DMS79 (cell line): ENCODE measurements at places on chromosomes 11 and 22.

DNA sequence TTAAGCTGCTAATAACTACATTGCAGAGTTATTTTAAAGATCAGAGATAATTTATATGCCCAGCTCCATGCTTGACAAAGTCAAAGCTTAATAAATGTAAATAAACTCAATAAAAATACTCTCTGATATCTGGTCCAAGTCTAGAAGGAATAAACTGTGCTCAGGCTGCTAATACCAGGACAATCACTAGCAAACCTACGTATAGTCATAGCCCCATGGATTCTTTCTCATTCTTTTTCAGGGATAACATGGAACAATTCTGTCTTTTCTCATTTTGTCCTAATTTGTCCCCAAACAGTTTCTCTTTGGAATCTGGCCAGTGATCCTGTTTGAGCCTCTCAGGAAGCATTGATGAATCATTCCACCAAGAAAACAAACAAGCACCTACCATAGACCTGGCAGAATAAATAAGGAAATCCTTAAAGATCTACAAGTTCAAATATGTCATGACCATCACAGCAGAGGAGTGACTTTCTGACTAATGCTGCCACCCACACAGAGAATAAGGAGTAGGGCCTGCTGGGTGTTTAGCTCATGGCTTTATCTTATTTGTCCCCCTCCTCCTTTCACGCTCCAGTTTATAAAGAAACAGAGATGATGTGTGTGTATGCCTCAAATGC lies 14.1 kb upstream of the B3GNT6 start:
- no peak for DNase-seq

DNA sequence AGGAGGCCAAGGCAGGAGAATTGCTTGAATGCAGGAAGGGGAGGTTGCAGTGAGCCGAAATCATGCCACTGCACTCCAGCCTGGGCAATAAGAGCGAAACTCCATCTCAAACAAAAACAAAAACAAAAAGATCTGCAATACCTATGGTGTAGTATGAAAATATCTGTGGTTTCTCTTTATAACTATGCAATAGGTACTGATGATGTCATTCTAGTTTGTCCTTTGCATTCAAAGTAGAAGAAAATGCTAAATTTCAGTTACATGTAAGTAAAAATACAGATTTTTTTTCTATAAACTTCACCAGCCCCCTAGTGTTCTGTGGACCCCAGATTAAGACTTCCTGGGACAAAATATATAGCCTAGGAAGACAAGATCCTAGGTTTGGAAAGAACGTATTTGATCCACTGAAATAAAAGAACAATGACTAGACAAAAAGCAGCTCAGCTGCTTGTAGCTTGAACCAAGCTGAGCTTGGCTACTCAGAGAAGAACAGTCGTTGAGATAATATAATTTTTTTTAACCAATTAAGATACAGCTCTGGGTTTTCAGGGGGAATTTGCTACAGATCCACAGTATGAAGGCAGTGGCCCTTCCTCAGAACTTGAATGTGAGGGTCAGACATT lies 2.8 kb upstream of the HBE1 start:
- no peak for DNase-seq

GRCh38 chr11:28566339-28567089 lies 458.3 kb downstream of the METTL15 start:
- DNase-seq: no peak

GRCh38 chr22:39450258-39450955 lies 6.4 kb upstream of the MGAT3 start:
- DNase-seq: no peak

GRCh38 chr22:43436868-43437267 lies 25.1 kb downstream of the MPPED1 start:
- no peak for DNase-seq

- DNase-seq: no peak
Observed at GRCh38 chr11:75203138-75203537, 37.4 kb upstream of the TPBGL start.
